ENCODE measurements at places on chromosomes 11 and 22.

- DNase-seq, result peak; percentile 81
Measured at GRCh38 chr11:134224710-134225664, 516 bp downstream of the VPS26B start.

GRCh38 chr22:47219789-47220188, 457.3 kb downstream of the TBC1D22A start:
- no peak for DNase-seq

DNA sequence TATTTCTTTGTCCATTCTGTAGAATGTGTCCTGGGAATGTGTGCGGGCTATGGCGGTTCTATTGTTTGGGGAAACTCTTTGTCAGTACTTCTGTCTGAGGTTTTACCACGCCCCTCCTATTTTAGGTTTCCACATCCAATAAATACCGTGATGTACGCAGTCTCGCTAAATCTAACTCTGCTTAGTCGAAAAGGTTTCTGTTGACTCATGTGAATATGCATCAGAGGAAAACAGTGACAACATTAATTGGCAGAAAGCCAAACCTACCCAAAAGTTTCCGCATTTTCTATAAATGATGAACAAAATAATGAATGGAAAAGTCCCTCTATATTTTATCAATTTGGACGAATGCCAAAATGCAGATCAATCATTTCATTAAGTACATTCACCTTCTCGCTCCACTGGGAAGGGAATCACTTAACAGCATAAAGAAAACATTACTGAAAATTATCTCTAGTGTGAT, 143.4 kb downstream of the MAML2 start:
- no peak for DNase-seq

- DNase-seq, result peak; percentile 79
Measured at GRCh38 chr22:46737976-46738646, at the start of gene CERK. Gene CERK, minus strand, starts transcription at chr22:46738252. Its CDS starts 104 bp downstream, at chr22:46738148.

GRCh38 chr11:67213178-67213621, 53.1 kb upstream of the GRK2 start:
- DNase-seq, result peak; percentile 64

DNA sequence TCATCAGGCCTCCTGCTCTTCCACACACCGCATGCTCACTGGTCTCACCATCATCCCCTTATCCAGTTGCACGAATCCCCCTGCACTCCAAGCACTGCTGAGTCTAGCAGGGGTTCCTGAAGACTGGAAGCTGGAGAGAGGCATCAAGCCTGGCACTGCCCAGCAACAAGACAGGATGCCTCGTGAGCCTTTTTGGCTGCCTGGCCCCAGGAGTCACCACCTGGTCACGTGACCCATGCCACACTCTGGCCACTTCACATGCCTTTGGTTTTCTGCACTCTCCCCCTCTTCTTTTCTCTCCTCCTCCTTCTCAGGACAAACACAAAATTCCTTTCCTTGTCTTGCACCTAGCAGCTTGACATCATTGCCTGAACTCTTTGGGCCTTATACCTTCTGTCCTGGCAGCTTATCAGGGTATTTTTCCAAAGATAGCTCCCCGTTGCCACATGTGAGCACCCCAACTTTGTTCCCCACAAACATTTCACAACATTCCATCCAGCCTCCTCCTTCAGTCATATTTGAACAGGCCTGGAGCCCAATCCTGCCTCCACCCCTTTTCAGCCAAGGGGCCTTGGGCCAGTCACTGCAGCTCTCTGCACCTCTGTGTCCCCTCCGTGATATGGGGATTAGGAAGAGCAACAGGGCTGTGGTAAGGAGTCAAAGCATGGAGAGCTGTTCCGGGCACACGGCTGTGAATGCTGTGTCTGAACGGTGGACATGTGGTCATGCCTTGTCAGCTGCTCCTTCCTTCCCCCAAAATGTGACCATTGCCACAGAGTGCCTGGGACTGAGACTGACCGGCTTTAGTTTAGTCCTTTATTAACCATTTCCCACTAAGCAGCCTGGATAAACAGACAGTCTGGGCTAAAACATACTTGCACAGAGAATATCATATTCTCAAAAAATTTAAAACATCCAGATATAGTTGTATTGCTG, 2.8 kb upstream of the PACSIN2 start:
- peak; percentile 48 for DNase-seq

- peak; percentile 28 for DNase-seq
Measured at GRCh38 chr11:46524201-46524770, 69.5 kb downstream of the AMBRA1 start.

DNA sequence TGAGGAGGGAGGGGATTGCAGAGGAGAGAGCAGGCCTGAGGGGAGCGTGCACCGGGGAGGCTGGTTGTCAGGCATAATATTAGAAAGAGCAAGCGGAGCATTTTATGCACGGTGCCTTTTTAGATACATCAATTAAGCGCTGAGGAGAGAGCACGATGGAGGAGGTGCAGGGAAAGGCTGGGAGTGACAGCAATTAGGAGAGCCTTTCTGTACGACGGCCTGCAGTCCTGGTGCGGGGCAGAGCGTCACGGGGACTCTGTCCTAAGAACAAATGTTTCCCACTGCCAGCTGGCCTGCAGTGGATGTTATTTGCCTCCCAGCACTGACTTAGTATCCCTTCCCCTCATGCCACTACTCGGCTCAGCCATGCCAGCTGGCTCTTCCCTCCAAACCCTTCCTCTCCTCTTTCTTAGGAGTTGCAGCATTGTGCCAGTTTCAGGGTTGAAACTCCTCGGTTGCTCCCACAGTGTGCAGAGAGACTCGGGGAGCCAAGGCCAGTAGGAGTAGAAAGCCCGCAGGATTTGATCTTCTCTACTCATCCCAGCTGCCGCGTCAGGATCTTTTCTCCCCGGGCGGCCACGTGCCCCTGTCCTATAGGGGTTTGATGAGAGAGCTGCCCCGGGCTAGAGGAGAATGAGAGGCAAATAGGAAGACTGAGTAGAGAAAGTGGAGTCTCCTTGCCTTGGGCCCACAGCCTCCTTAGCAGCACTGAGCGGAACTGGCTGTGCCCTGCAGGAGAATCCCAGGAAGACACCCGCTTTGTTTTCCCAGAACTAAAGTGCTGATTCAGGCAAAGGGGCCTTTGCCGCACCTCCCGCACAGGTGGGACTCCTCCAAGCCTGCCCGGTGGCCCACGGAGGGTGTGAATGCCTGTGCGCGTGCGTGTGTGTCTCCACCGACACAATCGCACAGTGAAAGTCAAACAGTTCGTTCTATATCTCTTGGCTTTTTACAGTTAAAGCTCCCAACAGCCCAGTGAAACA, 875.3 kb downstream of the NTM start:
- DNase-seq, result no peak

DNA sequence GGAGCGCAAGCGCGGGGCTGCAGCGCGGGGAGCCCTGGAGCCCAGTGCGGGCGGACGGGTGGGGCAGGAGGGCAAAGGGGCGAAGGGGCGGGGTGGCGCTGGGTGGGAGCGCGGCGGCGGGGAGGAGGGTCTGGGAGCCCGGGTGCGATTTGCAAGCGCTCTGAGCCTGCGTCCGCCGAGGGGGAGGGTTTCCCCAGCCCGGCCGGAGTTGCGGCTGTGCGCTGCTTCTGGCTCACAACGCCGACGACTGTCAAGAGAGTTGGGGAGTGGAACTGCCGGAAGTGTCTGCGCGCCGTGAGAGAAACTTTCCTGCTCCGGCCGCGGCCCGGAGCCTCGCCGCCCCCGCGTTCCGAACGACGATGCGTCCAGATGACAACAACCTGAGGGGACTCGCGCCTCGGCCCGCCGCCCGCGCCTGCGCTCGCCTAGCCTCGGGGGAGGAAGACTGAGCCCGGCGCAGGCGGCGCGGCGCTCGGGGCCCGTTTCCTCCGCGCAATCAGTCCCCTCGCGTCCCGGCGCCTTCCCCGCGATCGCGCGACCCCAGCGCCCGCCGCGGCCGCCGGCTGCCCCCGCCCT, at the start of gene ARHGAP42:
Gene ARHGAP42 (plus strand): TSS at position 235 of the 576 bp plus-strand sequence. CDS start 391 bp downstream, outside the sequence.
- peak; percentile 50 for DNase-seq

- DNase-seq, result no peak
Measured at GRCh38 chr11:2210366-2211112, 38.9 kb upstream of the TH start.

GRCh38 chr11:19243143-19243542, 2.4 kb upstream of the E2F8 start:
- no peak for DNase-seq

DNA sequence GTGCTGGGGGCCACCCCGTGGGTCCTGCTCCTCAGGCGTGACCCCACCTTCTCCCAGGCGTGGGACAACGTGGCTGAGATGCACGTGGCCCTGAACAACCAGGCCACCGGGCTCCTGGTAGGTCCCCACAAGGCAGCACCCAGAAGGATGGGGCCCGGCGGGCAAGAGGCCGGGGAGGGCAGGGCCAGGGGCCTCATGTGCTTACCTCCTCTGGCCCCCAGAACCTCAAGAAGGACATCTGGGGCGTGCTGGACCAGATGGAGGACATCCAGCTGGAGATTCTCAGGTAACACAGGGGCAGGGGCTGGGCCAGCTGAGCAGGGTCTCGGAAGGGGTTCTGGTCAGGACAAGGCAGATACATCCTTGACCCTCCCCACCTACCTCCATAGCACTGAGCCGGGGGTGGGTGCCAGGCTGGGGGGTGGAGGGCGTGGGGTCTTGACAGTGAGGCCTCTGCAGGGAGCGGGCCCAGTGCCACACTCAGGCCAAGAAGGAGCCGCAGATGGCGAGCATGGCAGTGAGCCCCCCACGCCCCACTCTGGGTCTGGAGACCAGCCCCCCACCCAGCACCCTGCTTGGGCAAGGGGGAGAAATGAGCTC, 186.3 kb downstream of the IGLL1 start:
- DNase-seq, result no peak

DNA sequence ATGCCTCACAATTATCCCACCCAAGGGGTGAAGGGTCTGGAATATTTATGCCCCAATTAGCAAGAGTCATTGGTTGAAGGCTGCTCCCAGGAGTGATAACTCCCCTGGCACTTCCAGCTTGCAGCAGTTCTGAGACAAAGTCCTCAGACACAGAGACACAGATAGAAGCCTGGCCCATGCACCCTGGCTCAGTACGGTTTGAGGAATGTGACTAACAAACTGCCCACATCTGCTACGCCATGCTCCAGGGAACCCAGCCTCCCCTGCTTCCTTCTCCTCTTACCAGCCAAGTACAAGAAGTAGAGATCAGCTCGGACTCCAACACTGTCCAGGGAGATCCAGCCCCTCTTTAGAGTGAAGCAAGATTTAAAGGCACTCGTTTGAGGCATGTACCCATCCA, 48.5 kb upstream of the BMAL1 start:
- no peak for DNase-seq

GRCh38 chr11:12001186-12001585, 7.2 kb downstream of the DKK3 start:
- DNase-seq, result no peak

DNA sequence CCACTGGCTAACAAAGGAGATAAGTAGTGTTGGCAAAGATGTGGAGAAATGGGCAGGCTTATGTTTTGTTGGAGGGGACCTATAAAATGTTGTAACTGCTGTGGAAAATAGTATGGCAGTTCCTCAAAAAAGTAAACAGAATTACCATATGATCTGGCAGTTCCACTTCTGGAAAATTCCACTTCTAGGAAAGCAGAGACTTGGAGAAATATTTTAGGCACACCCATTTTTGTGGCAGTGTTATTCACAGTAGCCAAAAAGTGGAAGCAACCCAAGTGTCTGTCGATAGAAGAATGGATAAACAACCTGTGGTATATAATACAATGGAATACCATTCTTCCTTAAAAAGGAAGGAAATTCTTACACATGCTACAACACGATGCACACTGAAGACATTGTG, 57.0 kb upstream of the ADORA2A start:
- DNase-seq, result peak; percentile 46

DNA sequence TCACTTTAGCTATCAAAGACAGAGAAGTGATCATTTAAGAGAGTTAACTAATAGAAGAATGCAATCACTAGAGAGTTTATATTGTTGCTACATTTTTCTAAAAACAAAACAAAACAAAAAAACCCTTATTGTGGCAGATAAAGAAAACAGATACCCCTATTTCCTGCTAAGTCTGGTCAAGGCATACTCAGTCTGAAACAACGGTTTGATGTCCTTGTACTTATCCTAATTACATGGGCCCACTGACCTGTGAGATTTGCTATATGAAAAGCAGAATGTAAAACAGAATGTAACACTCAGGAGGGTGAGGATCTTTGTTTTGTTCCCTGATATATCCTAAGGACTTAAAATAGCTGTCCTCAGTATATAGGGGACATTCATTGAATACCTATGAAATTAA, 24.6 kb downstream of the MAML2 start:
- no peak for DNase-seq

GRCh38 chr11:18600915-18601569, 1.5 kb downstream of the MISFA start:
- DNase-seq, result no peak
